ENCODE measurements at places on chromosomes 13 and 19.

- no peak for DNase-seq
Observed at GRCh38 chr13:59690857-59691500, 472.7 kb downstream of the DIAPH3 start.

- peak; percentile 47 for DNase-seq
Observed at GRCh38 chr19:56837492-56838023, 3.0 kb downstream of the PEG3 start.

DNA sequence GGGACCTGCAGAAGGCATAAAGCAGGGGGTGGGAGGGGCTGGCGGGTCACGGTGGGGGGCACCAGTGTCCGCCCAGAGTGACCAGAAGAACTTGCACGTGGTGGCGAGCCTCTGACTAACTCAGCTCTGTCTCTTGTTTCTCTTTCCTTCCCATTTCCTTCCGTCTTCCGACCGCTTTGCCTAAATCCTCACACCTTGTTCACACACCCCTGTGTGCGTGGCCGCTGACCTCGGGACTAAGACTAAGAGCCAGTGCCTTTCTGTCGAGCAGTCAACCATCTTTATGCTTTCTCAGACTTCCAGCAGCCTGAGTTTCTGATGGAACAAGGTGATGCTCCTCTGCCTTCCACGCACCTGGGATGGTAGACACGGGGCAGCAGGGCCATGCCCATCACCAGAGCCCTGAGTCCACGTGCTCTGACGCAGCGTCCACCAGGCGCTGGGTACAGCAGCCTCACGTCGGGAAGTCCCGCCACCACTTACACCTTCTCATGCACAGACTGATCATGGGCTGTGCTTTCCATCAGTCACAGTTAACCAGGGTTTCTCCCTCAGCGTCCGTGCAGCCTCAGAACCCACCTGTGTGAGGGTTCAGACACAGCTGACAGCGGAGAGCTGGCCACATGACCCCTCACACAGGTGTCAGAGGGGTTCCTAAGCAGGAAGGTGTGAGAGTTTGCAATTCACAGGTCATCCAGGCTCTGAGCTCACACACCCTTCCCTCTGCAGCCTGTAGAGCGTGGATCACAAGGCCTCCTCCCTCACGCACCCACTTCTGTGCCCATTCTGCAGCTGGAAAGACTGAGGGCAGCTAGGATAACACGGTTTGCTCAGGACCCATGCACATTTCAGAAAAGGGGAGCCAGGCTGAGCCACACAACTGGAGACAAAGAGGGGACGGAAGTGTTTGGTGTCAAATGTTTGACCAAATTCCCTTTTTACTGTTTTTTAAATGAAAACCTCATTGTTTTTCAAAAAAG lies 90.7 kb upstream of the MCF2L start:
- DNase-seq = no peak

- DNase-seq = no peak
Observed at GRCh38 chr13:104823071-104823470, 1712.4 kb downstream of the EFNB2 start.

GRCh38 chr19:55626350-55626749 lies 2.0 kb upstream of the ZNF784 start:
- no peak for DNase-seq

DNA sequence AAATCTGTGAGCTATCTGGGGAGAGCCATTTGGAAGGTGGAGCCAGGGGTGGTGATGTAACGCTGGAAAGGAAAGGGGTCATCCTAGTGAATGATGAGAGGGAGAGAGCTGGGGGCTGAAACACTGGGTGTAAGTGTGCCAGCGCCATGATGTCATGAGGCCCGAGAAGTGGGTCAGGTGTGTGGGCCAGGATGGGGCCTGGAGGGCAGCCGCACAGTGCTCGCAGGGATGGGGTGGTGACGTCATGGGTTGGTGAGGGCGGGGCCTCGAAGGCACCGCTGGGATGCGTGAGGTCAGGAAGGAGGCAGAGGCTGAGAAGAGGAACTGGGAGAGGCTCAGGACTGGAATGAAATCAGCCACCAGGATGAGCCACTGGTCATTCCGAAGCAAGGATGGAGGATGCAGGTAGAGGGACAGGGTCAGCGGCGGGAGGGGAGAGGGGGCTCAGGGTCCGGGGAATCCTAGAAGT lies 4.4 kb downstream of the CCDC61 start:
- DNase-seq = no peak

DNA sequence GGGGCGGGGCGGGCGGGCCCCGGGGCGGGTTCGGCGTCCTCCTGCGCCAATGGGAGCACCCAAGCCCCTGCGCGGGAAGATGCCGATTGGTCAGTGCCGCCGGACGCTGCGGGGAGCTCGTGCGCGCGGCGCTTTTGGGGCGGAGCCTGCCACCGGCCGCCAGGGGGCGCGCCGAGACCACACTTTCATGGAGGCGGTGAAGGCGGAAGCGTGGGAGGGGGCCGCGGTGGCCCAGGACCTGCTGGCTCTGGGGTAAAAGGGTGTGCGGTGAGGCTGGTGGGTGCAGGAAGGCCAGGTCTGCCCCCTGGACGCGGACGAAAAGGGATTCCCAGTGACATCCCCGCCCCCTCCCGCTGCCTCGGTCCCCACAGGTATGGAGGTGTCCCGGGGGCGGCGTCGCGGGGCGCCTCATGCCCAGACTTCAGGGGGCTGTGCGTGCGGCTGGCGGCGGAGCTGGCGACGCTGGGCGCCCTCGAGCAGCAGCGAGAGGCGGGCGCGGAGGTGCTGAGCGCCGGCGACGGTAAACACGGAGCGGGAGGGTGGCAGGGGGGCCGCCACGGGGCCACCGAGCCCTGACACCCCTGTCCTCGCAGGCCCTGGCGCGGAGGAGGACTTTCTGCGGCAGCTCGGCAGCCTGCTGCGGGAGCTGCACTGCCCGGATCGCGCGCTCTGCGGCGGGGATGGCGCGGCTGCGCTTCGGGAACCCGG lies at the start of gene FAM98C:
Gene FAM98C (plus strand): TSS at position 127 of the 708 bp plus-strand sequence. CDS start 61 bp downstream, at position 188.
- DNase-seq = peak; percentile 95

GRCh38 chr13:71797517-71797916 lies 69.5 kb downstream of the DACH1 start:
- DNase-seq = no peak

GRCh38 chr19:408902-409515 lies at the start of gene C2CD4C:
TSS of gene C2CD4C (minus strand) at chr19:409147. CDS start at chr19:408361, 786 bp downstream.
- DNase-seq = no peak

GRCh38 chr13:60617991-60618733 lies 221.1 kb downstream of the TDRD3 start:
- no peak for DNase-seq

- no peak for DNase-seq
Observed at GRCh38 chr19:40589591-40590429, 11.4 kb upstream of the LTBP4 start.

DNA sequence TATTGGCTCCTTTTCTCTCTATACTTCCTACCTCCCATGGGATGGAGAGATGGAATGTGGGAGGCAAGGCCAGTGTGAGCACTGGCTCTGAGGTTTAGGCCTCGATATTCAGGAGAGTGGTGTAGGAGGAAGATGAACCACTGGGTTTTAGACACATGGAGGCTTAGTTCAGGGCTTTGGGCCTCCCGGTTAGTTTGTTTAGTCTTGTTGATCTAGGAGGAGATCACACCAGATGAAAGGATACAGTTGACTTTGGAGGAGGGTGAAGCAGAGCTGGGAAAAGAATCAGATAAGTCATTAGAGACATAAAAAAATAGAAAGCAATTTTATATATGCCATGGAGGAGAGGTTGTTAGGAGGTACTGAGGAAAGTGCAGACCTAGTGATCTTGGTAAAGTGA lies 30.9 kb downstream of the RNASEH2B start:
- no peak for DNase-seq

DNA sequence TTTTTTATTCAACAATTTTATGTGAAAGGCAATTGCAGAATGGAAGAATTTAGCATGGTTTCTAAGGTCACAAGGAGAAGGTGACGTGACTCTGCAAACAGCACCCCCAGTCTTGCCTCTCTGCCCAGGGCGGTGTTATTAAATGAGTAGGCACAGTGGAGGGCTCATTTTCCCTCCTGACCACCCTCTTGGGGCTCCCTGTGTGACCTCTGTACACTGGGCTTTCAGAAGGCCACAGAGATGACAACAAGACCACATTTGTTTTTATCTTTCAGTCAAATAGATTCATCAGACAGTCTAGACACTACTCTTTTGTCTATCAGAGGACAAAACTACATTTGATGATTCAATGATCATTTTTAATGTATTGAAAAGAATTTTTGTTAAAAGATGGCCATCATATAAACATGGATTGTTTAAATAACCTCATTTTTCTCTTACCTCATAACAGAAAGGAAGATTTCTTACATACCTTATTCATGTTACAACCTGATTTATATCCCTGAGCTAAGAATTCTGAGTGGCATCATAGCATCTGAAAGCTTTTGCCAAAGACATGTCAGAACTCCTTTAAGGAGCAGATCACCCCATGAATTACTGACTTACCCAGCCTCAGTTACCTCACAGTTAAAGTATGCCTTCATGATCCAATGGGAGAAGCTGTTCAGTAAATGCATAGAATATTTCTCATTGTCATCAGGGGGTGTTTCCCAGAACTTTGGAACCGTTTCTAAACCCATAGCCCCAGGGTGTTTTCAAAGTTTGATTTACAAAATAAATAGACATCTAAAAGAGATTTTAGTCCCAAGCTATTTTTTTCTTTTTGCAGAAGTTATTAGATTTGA lies 184.0 kb upstream of the RFC3 start:
- DNase-seq = no peak

DNA sequence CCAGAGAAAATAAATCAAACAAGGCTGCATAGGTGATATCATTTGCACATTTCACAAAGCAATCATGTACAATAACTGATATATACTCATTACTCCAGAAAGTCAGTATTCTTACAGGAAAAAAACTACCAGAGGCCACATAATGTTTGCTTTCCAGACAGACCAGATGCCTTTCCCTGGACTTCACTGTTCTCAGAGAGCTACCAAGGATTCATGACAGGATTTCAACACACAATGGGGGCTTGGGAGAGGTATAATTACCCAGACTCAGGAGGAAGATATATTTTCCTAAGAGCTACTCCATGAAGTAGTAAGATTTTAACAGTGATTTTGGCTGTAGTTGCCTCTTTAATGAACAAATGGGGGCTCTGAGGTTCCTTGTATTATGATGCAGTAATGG lies 110.0 kb downstream of the FOXO1 start:
- no peak for DNase-seq

GRCh38 chr19:42919757-42920079 lies 2.0 kb upstream of the PSG6 start:
- no peak for DNase-seq

- no peak for DNase-seq
Observed at GRCh38 chr19:5679289-5680083, 830 bp downstream of the MICOS13 start.

- DNase-seq = no peak
Observed at GRCh38 chr19:30231408-30232318, 140.5 kb upstream of the ZNF536 start.

DNA sequence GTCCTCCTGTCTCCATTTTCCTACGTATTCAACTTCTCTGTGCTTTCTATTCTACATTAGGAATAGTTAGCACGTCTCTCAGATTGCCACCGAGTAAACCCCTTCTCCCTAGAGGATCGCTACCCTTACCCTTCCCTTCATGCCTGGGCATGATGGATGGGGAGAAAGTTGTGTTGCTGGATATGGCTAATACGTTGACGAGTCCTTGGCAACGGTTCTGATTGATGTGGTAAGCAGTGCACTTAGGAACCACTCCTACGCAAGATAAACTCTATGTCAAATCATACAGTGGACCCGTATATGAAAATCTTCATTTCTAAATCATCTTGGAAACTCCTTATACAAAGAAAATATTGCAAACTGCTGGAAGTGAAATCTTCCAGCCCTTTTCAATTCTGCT lies 224.5 kb downstream of the EFNB2 start:
- DNase-seq = no peak

- DNase-seq = no peak
Observed at GRCh38 chr13:40920826-40921225, 98.3 kb downstream of the ELF1 start.

GRCh38 chr13:77470986-77471385 lies 64.5 kb upstream of the SCEL start:
- no peak for DNase-seq

DNA sequence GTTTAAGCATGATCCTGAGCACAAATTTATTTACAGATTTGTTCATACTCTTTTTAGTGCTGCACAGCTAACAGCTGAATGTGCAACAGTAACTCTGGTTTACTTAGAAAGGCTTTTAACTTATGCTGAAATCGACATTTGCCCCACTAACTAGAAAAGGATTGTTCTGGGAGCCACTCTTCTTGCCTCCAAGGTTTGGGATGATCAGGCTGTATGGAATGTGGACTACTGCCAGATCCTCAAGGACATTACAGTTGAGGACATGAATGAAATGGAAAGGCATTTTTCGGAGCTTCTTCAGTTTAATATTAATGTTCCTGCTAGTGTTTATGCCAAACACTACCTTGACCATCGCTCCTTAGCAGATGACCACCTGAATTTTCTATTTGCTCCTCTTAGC lies 16.0 kb downstream of the ZNF100 start:
- DNase-seq = no peak

- no peak for DNase-seq
Observed at GRCh38 chr19:41106177-41106576, 8.1 kb upstream of the CYP2F1 start.

GRCh38 chr19:44521370-44521769 lies 8.1 kb downstream of the CEACAM20 start:
- no peak for DNase-seq

GRCh38 chr13:41587490-41587889 lies 130.1 kb downstream of the RGCC start:
- peak; percentile 16 for DNase-seq

DNA sequence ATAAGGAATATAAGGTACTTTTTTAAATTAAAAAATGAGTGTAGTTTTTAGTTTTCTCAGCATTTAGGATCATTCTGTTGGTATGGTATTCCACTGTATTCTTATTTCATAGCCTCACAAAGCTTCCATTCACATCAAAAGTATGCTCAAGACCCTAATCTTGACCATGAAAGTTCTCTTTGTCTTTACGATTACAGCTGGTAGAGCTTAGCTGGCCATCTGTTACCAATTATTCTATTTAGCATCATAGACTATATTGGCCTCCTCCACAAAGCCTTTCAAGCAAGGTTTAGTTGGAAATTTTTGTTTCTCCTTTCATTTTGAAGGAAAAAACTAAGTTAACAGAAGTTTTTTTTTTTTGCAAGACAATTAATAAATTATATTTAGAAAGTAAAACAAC lies 245.1 kb downstream of the KCTD12 start:
- DNase-seq = no peak

DNA sequence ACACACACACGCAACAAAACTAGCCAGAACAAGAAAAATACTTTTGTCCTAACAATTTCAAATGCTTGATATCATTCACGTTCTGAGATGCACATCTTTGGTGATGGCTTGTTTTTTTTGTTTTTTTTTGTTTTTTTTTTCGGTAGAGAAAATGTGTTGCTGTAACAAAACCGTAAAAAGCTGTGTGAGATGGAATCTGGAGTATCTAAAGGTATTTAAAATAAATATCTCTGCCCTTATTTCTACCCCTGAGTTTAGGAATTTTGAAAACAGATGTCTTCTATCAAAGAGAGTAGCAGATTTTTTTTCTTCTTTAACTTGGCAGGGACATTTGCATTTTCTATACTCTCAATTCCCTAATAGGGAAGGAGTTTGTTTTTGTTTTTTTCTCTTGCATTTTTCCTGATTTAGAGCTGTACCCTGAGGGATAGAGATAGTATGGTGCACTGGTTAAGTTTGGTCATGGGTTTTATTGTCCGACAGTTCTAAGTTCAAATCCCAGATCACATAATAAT lies 446.6 kb downstream of the KLF5 start:
- no peak for DNase-seq
